Stimulated activated CD8-positive, alpha-beta memory T cell treated with anti-CD3 and anti-CD28 coated beads, Interleukin-12 subunit alpha, Interleukin-12 subunit beta, amount 100 ng/mL, for 1 hour (primary cell): ENCODE measurements at places on chromosomes 3 and 15.

DNA sequence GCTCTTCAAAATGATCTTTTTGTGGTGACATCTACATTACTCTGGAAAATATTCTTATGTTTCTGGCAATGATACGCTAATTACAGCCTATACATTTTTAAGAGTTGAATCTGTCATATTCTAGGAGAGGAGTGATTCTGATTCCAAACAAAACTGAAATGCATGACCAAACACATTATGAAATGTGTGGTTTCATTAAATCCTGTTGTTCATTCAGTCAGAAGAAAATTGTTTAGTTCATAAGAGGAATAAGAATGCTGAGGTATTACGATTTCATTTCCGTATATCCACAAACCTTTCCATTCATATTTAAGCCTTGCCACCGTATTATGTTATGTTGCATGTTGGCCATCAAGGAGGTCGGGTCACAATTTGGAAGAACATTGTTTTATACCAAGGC, 345.1 kb downstream of the FEZF2 start:
- no peak for DNase-seq

DNA sequence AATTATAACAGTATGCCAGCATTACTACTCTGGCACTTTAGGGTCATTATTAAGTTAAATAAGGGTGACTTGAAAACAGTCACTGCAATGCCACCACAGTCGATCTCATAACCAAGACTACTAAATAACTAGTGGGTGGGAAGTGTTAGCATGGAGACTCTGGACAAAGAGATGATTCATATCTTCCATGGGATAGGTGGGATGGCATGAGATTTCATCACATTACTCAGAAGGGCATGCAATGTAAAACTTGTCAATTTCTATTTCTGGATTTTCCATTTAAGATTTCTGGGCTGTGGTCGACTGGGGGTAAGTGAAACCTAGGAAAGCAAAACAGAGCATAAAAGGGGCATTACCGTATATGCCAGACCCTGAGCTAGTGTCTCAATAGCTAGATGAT, 538.9 kb upstream of the GRM7 start:
- DNase-seq: no peak

- DNase-seq: no peak
Observed at GRCh38 chr15:56608140-56608778, 125.0 kb downstream of the ZNF280D start.

- no peak for DNase-seq
Observed at GRCh38 chr3:64048631-64049061, 25.4 kb upstream of the PSMD6 start.

DNA sequence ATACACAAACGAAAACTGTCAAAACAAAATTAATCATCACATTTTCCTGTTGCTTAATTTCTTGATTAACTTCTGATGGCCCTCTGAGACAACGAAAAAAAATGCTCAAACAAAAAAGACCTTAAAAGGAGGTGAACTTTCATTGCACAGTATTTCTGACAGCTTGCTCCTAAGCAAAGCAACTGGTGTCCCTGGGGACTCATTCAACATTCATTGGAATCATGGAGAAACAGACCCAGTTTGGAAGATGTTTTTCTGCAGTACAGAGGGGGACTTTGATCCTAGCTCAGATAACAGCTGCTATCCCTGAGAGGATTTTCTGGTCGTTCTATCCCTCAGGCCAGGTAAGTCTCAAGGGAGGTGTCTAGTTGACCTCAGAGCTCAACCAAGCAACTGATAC, 378.7 kb upstream of the ATP11B start:
- DNase-seq: no peak
